IPS DF 19.7 (cell line): ENCODE measurements at places on chromosomes 4 and X.
A peak's percentile ranks its signal among the peaks of the same experiment; 100 is the strongest.

DNA sequence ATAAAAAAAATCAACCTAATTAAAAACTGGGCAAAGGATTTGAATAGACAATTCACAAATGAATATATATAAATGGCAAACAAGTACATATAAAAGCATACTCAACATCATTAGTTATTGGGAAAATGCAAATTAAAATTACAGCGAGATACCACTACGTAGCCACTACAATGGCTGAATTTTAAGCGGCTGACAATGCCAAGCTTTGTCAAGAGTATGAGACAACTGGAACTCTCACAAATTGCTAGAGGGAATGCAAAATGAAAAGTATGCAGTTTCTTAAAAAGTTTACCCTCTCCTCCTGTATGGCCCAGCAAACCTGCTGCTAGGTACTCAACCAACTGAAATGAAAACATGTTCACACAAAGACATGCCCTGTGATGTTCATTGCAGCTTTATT, 34.8 kb downstream of the ZFP42 start:
- no peak for DNase-seq

DNA sequence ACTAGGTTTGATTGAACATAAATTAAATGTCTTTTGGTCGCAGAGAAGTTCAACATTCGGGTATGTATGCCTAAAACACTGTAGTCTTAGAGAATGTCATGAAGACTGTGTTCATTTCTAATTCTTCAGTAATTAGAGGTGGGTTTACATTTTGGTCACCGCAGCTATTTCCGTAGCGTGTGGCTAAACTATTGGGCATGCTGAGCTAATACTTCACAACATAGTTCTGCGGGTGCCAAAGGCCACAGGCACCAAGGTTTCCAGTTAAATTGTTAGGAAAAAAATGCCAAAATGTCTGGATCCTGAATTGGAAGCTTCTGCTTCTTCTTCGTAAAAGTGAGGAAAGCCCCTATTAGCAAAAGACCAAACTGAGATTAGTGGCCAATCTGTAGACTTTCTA, 25.1 kb downstream of the SMIM31 start:
- DNase-seq: no peak

- no peak for DNase-seq
Measured at GRCh38 chr4:73152893-73153292, 83.4 kb upstream of the COX18 start.

DNA sequence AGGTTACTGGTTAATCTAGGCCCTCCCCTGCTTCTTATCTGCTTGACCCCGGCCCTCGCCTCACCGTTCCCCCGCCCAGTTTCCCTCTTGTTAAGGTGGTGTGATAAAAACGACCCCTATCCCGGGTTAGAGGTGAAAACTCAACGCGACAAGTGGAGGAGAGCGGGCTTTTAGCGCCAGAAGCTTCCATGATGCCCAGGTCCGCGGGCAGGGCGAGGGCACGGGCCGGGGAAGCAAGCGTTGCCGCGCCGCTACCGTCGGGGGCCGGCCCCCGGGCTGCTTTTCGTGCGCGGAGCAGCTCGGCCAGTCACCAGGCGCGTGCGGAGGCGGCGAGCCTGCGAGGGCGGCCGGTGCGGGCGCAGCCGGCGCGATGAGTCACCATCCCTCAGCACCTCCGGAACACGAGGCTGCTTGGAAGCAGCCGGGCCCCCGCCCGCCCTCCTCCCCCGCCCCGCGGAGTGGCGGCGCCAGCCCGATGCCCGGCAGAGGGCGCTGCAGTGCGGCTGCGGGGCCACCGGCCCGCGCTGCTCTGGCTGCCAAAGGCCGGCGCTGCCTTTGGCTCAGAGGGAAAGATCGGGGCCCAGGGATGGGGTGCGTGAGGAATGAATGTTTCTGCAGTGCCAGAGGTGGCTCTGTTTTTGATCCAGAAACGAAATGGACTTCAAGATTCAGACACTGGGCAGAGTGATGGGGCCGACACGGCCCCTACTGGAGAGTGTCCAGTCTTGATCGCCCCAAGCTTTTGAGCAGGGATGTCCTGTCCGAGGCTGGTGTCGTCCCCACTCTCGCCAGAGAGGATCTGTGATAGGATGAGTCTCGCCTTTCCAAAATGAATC, 107.8 kb downstream of the NHSL2 start:
- no peak for DNase-seq

- DNase-seq: no peak
Measured at GRCh38 chr4:44232262-44232661, 216.3 kb downstream of the KCTD8 start.

- no peak for DNase-seq
Measured at GRCh38 chr4:17385403-17385802, 126.5 kb downstream of the QDPR start.

DNA sequence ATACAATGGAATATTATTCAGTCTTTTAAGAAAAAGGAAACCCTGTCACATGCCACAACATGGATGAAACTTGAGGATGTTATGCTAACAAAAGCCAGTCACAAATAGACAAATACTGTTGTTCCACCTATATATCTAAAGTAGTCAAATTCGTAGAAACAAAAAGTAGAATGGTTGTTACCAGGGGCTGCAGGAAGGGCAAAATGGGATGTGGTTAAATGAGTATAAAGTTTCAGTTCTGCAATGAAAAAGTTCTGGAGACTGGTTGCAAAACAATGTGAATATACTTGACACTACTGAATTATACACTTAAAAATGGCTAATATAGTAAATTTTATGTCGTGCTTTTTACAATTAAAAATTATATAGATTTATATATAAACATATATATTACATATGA, 12.2 kb downstream of the SPOCK3 start:
- DNase-seq: no peak

DNA sequence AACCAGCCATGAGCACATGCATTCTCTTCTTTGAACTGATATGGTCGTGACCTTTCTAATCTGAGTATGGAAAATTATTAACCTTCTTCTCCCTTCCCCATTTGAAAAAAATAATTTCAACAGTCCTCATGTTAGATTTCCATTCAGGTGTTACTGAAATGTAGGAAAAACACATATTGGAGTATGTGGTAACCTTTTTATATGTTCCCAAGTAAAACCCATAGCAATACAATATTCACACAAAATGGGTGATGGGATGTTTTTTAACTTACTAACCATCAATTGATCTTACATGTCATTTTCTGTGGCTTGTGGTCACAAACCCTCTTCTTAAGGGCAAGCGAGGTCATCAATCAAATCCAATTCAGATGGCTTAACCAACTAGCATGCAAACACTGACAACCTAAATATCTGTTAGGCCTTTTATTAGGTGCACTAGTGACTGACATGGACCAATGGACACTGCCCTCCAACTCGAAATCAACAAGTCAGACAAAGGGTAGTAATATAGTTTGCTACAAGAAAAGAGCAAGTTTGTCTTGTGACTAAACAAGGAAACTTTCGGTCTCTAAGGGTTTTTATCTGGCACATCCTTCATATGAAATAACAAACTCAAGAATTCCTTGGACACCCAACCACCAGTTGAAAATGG, 74.3 kb downstream of the CAMK2D start:
- DNase-seq: no peak

- no peak for DNase-seq
Measured at GRCh38 chr4:33067221-33067620, 2347.1 kb downstream of the PCDH7 start.

GRCh38 chr4:188246488-188246887, 107.2 kb downstream of the TRIML1 start:
- peak; percentile 23 for DNase-seq

- no peak for DNase-seq
Measured at GRCh38 chr4:107714256-107714655, 5.8 kb downstream of the PAPSS1 start.

- no peak for DNase-seq
Measured at GRCh38 chr4:92381616-92382015, 77.8 kb downstream of the GRID2 start.

- no peak for DNase-seq
Measured at GRCh38 chrX:153578200-153578835, 20.6 kb downstream of the CCNQ start.

DNA sequence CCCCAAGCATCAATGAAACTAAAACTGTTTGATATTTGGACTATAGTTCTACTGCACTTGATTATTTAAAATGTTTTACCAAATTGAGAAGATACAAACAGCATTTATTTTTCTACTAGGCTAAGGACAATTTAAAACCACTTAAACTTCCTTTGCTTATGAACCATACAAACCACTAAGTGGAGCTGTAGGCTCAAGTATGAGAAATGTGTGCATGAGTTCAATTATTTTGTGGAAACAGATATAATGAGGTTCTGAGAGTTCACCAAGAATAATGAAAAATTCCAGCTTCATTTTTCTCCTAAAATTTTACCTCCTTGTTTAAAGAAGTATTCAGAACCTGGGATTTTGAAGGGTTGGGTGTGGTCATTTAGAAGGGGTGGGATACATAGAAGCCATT, 63.1 kb downstream of the SERPINA7 start:
- no peak for DNase-seq

DNA sequence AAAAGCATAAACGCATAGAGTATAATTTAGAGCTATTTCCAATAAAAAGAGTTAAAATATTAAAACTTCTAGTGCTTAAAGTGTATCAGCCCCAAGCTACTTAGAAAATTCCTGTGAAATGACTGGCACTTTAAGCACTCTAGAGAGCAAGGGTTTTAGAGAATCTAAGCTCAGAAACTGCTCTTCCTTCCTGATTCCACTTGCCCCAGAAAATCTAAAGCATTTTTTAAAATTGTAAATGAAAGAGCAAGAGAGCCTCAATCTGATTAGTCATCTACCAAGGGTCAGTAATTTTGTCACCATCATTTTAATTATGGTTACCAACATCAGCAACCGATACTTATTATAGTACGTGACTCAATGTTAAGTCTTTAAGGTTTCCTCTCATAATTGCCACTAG, 25.0 kb downstream of the CTPS2 start:
- no peak for DNase-seq

DNA sequence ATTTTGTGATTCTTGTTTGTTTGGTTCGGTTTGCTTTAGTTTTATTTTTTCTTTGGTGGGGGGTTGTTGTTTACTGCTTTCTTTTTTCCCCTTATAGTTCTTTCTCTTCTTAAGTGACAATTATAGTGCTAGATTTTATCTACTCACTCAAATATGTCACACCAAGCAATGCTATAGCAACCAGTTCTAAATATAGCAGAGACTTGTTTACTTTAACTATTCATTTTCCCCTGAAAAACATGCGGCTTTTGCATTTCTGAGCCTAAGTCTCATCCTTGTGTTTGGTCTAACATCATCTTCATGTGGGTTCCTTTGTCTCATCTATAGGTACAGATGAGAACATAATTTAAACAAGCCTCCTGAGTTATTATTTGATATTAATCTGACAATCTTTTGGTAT, 676.6 kb downstream of the FAT4 start:
- no peak for DNase-seq

GRCh38 chr4:90027565-90027964, 99.6 kb upstream of the CCSER1 start:
- DNase-seq: no peak
